AG04450 (cell line): ENCODE measurements at places on chromosomes 5 and 9. TPM values are rescaled to one million over a fixed set of nuclear protein-coding genes. Genes with fewer than 3 reads are reported as not detected.

- peak; percentile 93 for DNase-seq
These were observed 184.8 kb downstream of the PBX3 start for GRCh38 chr9:125932012-125932411.

DNA sequence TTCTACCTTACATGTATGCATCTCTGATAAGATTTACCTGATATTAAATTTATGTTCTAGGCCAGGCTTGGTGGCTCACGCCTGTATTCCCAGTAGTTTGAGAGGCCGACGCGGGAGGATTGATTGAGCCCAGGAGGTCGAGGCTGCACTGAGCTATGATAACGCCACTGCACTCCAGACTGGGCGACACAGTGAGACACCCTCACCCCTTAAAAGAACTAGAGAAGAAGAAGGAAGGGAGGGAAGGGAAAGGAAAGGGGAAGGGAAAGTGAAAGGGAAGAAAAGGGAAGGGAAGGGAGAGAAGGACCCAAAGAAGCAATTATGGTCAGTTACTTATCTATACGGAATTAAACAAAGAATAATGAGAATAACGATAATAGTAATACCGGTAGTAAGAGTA, 1.2 kb upstream of the RFK start:
- no peak for DNase-seq

FAXDC2 gene
- polyA plus RNA-seq: 21.1 and 22.7 TPM in 2 replicates

HRH2 gene
- polyA plus RNA-seq: not detected in 2 replicates

DNA sequence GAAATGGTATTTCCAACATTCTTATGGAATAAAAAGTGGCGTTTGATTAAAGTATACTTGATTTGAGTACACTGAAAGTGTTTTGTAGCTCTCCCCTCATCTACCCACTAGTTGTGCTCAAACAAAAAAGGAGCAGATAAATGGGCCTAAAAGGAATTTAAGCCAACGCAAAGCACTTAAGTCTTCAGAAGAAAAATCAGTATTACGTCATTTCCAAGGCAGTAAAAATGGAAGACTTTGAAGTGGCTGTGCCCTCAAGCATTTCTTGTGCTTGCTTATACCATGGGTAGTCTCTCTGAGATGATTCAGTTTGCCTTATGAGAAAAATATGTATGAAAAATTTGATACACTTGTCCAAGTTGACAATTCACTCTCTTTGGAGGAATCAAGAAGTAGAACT, 279.9 kb upstream of the CD180 start:
- no peak for DNase-seq

TMEM174 gene
- not detected in 2 replicates for polyA plus RNA-seq
